ENCODE measurements at places on chromosomes 6 and 20. TPM values are rescaled to one million over a fixed set of nuclear protein-coding genes. Genes with fewer than 3 reads are reported as not detected.

DNA sequence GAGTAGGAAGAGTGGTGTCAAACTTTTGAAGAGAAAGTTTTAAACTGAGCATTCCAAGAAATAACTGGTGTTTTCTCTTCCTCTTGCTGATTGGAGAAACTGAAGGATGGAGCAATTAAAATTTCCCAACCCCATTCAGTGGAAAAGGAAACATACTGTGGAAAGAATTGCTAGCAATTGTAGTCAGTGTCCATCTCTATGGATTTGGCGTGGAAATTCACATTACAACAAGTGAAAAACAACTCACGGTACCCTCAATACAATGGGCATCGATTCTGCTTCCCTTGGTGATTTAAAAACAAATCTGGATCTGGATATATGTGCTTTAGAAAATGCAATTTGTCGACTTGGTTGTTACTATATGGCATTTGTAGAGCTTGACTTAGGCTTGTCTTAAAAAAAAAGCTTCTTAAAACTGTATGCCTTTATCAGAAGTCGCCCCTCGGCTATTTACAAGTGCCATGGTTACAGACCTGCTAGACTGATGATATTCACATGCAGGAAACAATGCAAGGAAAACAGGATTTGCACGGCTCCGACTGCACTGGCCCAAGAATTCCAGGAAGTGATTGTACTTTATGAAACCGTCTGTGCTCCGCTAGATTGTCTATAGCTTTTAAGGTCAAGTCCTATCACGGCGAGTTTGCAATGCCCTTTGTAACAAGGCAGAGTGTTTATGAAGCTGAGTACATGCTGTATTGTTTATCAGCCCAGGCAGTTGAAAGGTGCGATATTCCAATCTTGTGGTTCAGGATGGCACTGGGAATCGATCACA, 131.7 kb upstream of the PHACTR1 start:
- H3K27ac ChIP-seq, result peak overlapping the region; percentile 86
- H3K36me3 ChIP-seq, result no peaks in the 10 kb centered on the region
- DNase-seq, result no peak
- H3K27me3 ChIP-seq, result no peaks in the 10 kb centered on the region
- H3K4me1 ChIP-seq, result peaks cover 14% of the 10 kb centered on the region

- no peaks in the 10 kb centered on the region for H3K4me1 ChIP-seq
- no peak for DNase-seq
- no peaks in the 10 kb centered on the region for H3K36me3 ChIP-seq
- H3K4me3 ChIP-seq, result no peak within 1 kb of the TSS
- no peak within 1 kb of the TSS for H3K27ac ChIP-seq
- H3K27me3 ChIP-seq, result no peaks in the 10 kb centered on the region
Measured at GRCh38 chr6:49866485-49866943, at the start of gene CRISP1. CRISP1 (minus strand) TSS chr6:49866535; CDS start chr6:49857400, 9,135 bp downstream.

GRCh38 chr6:84260196-84260595, 32.8 kb upstream of the CEP162 start:
- DNase-seq, result no peak
- H3K4me1 ChIP-seq, result no peaks in the 10 kb centered on the region
- no peak overlapping the region for H3K27ac ChIP-seq
- H3K4me3 ChIP-seq, result no peak overlapping the region
- H3K36me3 ChIP-seq, result no peaks in the 10 kb centered on the region

- H3K27me3 ChIP-seq, result peaks cover 4% of the 10 kb centered on the region
- no peaks in the 10 kb centered on the region for H3K36me3 ChIP-seq
- peaks cover 8% of the 10 kb centered on the region for H3K4me1 ChIP-seq
Measured at GRCh38 chr6:110517034-110517433, 40.6 kb upstream of the SLC22A16 start.

DNA sequence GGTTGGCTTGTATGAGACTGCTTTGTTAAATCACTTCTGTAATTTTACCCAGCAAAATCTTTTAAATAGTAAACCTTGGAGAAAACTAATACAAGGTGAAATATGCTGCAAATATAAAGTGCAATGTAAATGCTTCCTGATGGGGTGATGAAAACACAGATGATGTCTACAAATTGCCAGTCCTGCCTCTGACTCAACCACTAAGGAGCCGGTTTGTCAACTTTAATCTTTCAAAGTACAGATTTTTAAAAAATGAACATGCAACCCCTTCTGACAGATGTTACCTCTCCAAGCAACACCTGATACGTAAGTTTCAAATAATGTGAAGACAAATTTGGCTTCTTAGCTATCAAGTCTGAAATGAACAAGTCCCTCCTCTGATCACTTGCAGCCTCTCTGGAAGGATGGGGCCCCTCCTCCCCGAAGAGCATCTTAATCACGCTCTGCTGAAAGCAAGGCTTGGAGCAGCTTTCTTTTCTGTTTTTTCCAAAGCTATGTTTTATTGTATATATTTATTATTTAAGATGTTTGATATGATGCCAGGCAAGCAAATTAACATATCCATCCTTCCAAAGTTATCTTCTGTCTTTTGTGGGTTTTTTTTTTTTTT, 196.0 kb downstream of the MYLK4 start:
- no peak overlapping the region for H3K27ac ChIP-seq
- no peaks in the 10 kb centered on the region for H3K4me1 ChIP-seq
- H3K27me3 ChIP-seq, result no peaks in the 10 kb centered on the region
- no peak overlapping the region for H3K4me3 ChIP-seq

- H3K27me3 ChIP-seq, result no peaks in the 10 kb centered on the region
- peaks cover 49% of the 10 kb centered on the region for H3K4me1 ChIP-seq
- peak; percentile 81 for DNase-seq
- H3K4me3 ChIP-seq, result no peak overlapping the region
- H3K27ac ChIP-seq, result no peak overlapping the region
- H3K36me3 ChIP-seq, result peaks cover 16% of the 10 kb centered on the region
Measured at GRCh38 chr6:31396422-31397152, 6.8 kb upstream of the MICA start.

DNA sequence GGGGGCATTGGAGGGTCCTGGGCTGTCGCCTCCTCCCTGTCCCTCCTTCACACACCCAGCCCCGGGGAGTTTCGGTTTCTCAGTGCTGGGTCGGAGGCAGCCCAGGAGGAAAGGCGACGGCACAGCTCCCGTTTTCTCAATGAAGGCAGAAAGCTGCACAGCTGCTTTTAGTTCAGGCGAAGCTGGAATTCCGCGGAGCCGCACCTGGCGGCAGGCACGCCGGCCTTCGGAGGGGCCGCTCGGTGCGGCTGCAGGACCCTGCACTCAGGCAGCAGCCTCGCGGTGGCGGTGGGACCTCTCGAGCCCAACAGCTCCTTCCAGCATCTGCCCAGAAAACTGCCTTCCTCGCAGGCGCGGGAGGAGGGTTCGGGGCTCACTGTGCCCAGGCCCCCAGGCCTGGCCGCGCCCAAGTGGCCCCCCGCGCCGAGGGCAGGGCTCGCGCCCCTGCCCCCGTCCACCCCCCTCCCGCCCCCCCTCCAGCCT, 4.6 kb downstream of the FOXQ1 start:
- no peak overlapping the region for H3K27ac ChIP-seq
- peaks cover 66% of the 10 kb centered on the region for H3K27me3 ChIP-seq
- peak overlapping the region; percentile 67 for H3K4me3 ChIP-seq
- H3K36me3 ChIP-seq, result no peaks in the 10 kb centered on the region
- no peak for DNase-seq

Gene THBS2
- total RNA-seq, result 6.9 TPM

Gene ME1
- 22.3 TPM for total RNA-seq

Gene ZNF341
- 1.8 TPM for total RNA-seq

Gene CDSN
- total RNA-seq, result not detected

Gene DOK5
- total RNA-seq, result 14.3 TPM

Gene EDN1
- total RNA-seq, result 5.9 TPM

Measured in left ventricle myocardium inferior (tissue), 1 donor.